ENCODE measurements at places on chromosomes 7 and 10. TPM values are rescaled to one million over a fixed set of nuclear protein-coding genes. Genes with fewer than 3 reads are reported as not detected.

Gene EMX2
- total RNA-seq = not detected

Gene TAC1
- not detected for total RNA-seq

Gene CACNB2
- not detected for total RNA-seq

Gene MMD2
- total RNA-seq = not detected

Gene TMEM196
- total RNA-seq = not detected

Gene COL1A2
- total RNA-seq = not detected

DNA sequence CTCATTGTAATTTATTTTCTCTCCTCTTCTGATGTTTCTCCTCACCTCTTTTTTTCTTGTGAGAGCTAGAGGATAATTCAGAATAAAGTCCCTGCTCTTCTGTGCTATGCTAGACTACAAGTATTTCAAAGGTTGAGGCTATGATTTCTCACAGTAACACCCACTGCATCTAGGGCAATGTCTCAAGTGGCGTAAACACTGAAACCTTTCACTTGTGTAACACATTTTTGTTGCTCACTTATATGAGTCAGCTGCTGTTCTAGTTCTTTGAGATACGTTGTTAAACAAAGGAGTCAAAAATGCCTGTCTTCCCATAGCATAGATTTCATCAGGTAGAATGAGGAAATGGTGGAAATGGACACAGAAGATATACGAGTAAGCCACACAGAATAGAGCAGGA, 305.1 kb upstream of the PITRM1 start:
- H3K36me3 ChIP-seq = no peaks in the 10 kb centered on the region
- no peak for DNase-seq
- H3K4me3 ChIP-seq = no peak overlapping the region

GRCh38 chr10:126064512-126064911, 168.1 kb downstream of the FANK1 start:
- H3K27me3 ChIP-seq = peaks cover 10% of the 10 kb centered on the region
- H3K27ac ChIP-seq = no peak overlapping the region
- no peaks in the 10 kb centered on the region for H3K4me1 ChIP-seq
- H3K4me3 ChIP-seq = no peak overlapping the region
- H3K36me3 ChIP-seq = no peaks in the 10 kb centered on the region

DNA sequence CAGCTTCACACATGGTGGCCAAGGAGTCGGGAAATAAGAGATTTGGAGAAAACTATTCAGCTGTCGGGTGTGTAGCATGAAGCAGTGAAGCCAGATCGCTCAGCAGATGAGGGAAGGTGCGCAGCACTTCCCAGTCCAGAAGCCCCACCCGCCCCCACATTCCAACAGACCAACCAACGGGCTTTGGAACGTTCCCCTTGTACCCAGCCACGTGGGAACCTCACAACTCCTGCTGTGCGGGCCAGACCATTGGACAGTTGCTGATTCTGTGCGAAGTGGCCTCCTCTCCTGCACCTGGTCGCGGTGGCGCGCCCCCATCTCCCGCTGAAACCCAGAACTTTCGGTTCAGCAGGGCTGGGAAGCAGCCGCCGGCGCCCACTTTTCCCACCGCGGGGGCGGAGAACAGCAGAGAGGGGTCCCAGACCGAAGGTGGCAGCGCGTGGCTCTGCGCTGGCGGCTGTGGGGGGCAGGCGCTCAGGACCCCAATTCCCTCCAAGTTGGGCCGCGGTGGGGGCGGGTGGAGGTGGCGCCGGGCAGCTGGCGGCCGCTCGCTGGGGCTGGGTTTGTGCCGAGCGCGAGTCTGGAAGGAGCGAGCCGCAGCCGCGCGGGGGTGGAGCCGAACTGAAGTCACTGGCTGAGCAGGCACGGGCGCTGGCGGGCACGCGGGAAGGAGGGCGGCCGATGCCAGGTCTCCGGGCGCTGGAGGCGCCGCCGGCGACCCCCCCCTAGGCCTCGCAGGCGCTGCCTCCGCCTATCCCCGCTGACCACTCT, 1301.5 kb upstream of the SORCS1 start:
- DNase-seq = no peak
- H3K4me3 ChIP-seq = no peak overlapping the region
- H3K4me1 ChIP-seq = no peaks in the 10 kb centered on the region
- peaks cover 11% of the 10 kb centered on the region for H3K27me3 ChIP-seq
- H3K36me3 ChIP-seq = no peaks in the 10 kb centered on the region

DNA sequence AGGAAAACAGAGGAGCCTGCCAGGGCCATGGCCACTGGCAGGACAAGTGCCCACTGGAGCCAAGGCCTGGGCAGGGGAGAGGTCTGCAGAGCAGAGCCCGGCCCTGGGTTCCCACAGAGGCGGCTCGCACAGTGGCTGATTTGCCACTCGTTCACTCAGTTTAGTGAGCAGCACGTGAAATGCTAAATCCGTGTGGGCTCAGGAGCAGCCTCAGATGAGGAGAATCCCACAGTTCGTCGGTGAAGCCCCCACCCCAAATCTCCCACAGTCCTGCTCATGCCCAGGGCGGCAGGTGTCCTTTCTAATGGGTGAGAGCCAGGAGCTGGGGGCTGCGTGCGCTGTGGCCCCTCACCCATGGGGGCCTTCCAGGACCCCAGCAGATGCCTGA, 107.7 kb upstream of the FAM20C start:
- DNase-seq = no peak
- peaks cover 5% of the 10 kb centered on the region for H3K4me1 ChIP-seq
- H3K4me3 ChIP-seq = no peak overlapping the region
- no peaks in the 10 kb centered on the region for H3K36me3 ChIP-seq

- no peak overlapping the region for H3K27ac ChIP-seq
- no peaks in the 10 kb centered on the region for H3K4me1 ChIP-seq
- H3K27me3 ChIP-seq = no peaks in the 10 kb centered on the region
- no peak for DNase-seq
These were observed 11.3 kb downstream of the XRCC2 start for GRCh38 chr7:152664636-152665035.

DNA sequence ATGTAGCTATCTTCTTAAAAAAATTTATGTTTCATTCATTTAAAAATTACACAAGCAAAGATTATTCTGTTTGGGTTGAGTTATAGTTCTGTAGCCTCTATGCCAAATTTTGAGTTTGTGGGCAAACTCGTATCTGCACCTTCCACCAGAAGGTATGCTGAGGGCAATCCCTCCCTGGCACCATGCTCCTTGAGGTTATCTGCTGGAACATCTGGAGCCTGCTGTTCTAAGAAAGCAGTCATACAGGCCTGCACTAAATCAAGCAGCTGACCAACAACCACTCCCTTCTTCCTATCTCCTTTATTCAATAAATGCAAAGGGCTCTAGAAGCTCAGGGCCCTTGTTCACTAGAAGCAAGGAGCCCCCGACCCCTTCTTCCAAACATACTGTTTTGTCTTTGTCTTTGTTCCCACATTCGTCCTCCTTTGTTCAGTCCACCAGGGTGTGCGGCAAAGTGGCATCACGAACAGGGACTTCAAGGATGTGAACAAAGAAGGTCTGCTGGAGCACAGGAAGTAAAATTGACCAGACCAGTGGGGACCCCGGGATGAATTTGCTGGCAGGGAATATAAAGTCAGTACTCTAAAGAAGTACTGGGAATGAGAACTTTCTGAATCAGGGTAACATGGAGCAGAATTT, 36.4 kb downstream of the OR13A1 start:
- DNase-seq = no peak
- H3K27ac ChIP-seq = no peak overlapping the region
- H3K4me1 ChIP-seq = no peaks in the 10 kb centered on the region
- no peak overlapping the region for H3K4me3 ChIP-seq
- no peaks in the 10 kb centered on the region for H3K36me3 ChIP-seq
- H3K27me3 ChIP-seq = peaks cover 13% of the 10 kb centered on the region

- no peaks in the 10 kb centered on the region for H3K4me1 ChIP-seq
- no peak for DNase-seq
- H3K4me3 ChIP-seq = no peak overlapping the region
- no peak overlapping the region for H3K27ac ChIP-seq
- H3K36me3 ChIP-seq = no peaks in the 10 kb centered on the region
These were observed 84.1 kb upstream of the ETV1 start for GRCh38 chr7:14073543-14073942.

GRCh38 chr10:118687472-118687871, 67.3 kb downstream of the CACUL1 start:
- H3K36me3 ChIP-seq = peaks cover 20% of the 10 kb centered on the region
- no peak overlapping the region for H3K4me3 ChIP-seq
- no peaks in the 10 kb centered on the region for H3K27me3 ChIP-seq
- DNase-seq = no peak
- H3K27ac ChIP-seq = no peak overlapping the region

GRCh38 chr7:84536271-84536870, 341.8 kb upstream of the SEMA3A start:
- peaks cover 4% of the 10 kb centered on the region for H3K36me3 ChIP-seq
- no peaks in the 10 kb centered on the region for H3K27me3 ChIP-seq
- H3K4me1 ChIP-seq = no peaks in the 10 kb centered on the region
- no peak overlapping the region for H3K4me3 ChIP-seq
- no peak for DNase-seq

DNA sequence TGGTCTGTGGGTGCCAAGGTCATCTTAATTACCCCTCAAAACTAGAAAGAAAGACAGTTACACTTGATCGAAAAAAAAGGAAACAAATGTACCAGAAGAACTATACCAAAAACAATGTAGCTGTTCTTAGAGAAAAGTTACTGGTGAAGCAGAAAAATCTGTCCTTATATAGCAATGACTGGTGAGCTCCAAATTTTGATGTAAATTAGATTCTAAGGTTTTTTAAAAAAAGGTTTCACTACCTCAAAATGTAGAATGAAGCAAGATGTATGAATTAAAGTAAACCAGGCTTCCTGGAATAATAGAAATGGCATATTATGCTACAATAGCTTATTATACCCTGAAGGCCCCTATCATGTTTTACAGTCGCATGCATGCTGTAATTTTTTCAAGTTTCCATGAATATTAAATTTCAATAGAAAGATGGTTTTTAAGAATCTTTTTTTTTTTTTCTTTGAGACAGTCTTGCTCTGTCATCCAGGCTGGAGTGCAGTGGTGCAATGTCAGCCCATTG, 28.4 kb upstream of the FKBP9 start:
- no peaks in the 10 kb centered on the region for H3K4me1 ChIP-seq
- no peak overlapping the region for H3K27ac ChIP-seq
- no peaks in the 10 kb centered on the region for H3K27me3 ChIP-seq
- H3K4me3 ChIP-seq = no peak overlapping the region

DNA sequence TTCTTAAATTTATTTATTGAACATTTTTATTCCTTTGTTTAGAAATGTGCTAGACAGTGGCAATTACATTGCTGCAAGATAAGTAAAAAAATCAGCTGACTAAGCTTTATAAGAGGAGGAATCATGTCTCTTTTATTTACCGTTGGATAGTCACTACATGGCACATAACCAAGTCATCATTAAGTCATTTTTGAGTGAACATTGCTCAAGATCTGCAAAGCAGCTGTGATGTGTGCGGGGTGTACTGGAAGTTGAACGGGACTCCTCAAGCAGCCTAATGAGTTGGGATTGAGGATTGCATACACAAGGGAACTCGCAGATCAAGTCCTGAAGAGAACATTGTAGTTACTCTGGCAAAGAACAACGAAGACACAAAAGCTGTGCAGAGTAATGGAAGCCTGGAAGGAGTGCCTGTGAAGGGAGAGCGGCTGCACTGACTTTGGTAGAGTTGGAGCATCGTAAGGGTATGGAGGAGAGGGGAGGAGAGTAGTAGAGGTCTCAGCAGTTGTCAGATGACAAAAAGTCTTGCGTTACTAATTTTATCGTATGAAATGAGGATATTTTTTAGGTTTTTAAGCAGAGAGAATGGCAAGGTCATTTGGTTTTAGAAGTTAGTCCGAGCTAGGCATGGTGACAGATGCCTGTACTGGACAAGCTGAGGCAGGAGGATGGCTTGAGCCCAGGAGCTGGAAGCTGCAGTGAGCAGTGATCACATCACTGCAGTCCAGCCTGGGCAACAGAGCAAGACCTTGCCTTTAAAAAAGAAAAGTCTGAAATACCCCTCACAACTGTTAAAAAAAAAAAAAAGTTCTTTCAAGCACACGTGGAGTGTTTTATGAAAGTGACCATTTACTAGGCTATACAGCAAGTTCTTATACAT, 95.1 kb downstream of the BMPR1A start:
- no peak for DNase-seq
- H3K27ac ChIP-seq = no peak overlapping the region
- H3K4me3 ChIP-seq = no peak overlapping the region
- H3K4me1 ChIP-seq = no peaks in the 10 kb centered on the region
- H3K36me3 ChIP-seq = peaks cover 5% of the 10 kb centered on the region

- no peak overlapping the region for H3K4me3 ChIP-seq
- H3K36me3 ChIP-seq = no peaks in the 10 kb centered on the region
- H3K27me3 ChIP-seq = no peaks in the 10 kb centered on the region
- no peak overlapping the region for H3K27ac ChIP-seq
These were observed 1160.3 kb upstream of the AUTS2 start for GRCh38 chr7:68438016-68438415.

DNA sequence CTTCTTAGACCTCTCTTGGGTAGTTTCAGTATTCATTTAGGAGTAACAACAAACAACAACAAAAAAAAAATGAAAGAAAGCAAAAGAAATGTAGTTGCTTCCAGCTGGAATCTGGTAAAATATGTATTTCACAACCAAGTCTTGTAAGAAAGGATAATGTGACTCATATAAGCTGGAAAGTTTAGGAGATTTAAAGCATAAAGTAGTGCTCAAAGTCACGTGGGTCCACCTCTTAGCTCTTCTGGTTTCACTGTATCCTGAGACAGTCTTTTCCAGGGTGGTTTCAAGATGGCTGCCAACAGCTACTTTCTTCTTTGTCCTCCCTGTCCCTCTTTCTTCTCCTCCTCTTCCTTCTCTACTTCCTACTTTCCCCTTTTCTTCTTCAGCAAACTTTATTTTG, 69.5 kb upstream of the CDK13 start:
- no peak overlapping the region for H3K27ac ChIP-seq
- no peak for DNase-seq

- no peaks in the 10 kb centered on the region for H3K36me3 ChIP-seq
- no peaks in the 10 kb centered on the region for H3K27me3 ChIP-seq
- DNase-seq = no peak
- H3K4me1 ChIP-seq = no peaks in the 10 kb centered on the region
These were observed 387.0 kb upstream of the SEMA3D start for GRCh38 chr7:85573844-85574243.

DNA sequence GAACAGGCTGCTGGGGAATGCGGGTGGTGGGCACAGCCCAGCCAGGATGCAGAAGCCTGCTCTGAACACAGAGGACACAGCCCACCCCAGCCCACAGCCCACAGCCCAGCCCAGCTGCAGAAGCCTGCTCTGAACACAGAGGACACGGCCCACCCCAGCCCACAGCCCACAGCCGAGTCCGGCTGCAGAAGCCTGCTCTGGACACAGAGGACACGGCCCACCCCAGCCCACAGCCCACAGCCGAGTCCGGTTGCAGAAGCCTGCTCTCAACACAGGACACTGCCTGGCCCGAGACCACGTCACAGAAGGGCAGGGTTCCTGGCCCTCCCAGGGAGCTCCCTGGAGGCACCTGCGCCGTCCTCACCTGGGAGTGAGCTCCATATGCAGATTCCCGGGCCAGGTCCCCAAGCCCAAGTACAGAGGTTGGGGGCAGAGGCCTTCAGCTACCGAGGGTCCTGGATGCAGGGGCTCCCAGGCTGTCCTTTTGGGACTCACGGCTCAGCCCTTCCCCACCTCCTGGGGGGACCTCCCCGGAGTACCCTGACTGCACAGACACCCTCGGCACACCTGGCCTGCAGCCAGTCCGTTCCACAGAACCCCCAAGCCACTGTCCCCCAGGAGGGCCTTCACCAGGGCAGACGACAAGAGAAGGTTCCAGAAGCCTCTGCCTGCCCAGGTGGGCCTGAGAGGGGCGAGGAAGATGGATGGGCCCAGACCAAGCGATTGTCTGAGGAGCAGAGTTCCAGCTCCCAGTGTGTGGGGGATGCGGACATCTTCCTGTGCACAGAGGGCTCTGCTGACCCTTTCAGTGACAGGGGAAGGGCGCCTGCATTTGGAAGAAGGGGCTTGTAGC, 23.7 kb upstream of the FOXL3 start:
- H3K27ac ChIP-seq = no peak overlapping the region
- H3K36me3 ChIP-seq = peaks cover 9% of the 10 kb centered on the region
- no peak for DNase-seq
- H3K27me3 ChIP-seq = no peaks in the 10 kb centered on the region
- peaks cover 10% of the 10 kb centered on the region for H3K4me1 ChIP-seq

Measured in natural killer cell treated with Interleukin-12 subunit alpha and Interleukin-12 subunit beta and Interleukin-15 and Interleukin-18, amount 100 ng/mL, for 72 hours (primary cell).